NCI-H1092 (cell line): ENCODE measurements at places on chromosomes 6 and 20.

GRCh38 chr6:40953486-40953885 is 85.5 kb downstream of the UNC5CL start:
- DNase-seq, result no peak

DNA sequence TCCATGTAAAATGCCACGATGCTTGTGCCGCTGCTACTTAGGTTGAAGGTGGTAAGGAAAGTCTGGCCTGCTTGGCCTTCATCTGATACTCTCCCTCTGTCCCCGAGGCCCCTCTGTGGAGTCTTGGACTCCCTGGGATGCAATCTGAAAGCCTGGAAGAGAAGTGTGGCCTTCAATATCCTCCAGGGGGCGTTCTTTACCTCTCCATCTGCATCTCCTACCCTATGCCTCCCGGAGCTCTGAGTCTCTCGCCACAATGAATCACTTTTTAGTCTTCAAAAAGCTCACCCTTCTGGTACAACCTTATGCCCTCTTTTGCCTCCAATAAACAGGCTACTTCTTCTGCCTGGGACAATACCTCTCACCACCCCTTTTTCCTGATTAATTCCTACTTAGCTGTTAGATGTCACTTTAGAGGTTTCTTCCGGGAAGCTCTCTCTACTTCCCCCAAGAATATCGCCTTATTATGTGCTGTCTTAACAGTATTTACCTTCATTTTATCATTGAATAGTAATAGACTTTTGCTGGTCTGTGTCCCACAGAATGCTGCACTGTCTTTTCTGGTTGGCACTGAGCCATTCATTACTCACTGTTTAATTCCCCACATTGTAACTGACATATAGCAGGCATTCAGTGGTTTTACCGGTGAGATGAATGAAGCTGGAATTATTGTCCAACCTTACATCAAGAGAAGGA is 13.9 kb upstream of the ATG5 start:
- DNase-seq, result no peak

DNA sequence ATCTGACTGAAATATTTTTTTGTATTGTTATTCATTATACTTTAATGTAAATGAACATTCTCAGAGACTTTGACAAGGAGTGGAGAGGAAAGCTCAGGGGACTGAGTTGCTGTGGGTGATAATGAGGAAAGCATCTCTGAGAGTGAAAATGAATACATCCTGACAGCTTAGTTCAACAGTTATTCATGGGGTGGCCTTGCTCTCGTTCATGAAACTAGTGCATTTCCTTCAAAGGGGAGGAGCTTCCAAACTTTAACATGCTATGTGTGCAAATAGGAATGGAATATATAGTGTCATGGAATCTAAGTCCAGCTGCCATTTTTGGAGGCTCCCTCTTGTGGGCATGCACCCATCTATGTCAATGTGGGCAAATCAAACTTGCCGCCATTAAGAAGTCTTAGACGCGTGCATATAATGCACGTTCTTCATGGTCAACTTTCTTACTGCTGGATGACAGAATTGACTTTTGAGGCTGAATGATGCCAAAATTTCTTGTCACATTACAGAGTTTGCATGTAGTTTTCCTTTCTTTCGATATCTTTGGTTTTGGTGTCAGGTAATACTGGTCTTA is 124.3 kb upstream of the TMEM170B start:
- DNase-seq, result no peak

GRCh38 chr6:90025523-90026061 is 131.3 kb downstream of the GJA10 start:
- DNase-seq, result no peak

GRCh38 chr20:1509237-1509636 is 18.0 kb upstream of the SIRPB2 start:
- DNase-seq, result no peak

DNA sequence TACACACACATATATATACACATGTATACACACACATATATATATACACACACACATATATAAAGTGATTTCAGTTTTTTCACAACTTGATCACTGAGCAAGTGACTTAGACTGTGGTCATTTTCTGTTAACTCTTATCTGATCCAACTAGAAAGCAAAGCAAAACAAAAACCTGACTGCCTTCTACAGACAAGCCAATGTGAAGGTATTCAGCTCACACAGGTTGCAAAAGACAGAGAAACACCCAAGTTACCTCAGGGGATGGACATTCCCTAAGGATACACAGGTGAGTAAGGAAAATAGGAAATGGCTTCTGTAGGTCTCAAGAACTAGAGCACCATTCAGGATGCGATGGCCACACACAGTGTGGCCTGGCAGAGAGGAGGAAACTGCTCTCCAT is 58.4 kb upstream of the IER3 start:
- DNase-seq, result no peak

DNA sequence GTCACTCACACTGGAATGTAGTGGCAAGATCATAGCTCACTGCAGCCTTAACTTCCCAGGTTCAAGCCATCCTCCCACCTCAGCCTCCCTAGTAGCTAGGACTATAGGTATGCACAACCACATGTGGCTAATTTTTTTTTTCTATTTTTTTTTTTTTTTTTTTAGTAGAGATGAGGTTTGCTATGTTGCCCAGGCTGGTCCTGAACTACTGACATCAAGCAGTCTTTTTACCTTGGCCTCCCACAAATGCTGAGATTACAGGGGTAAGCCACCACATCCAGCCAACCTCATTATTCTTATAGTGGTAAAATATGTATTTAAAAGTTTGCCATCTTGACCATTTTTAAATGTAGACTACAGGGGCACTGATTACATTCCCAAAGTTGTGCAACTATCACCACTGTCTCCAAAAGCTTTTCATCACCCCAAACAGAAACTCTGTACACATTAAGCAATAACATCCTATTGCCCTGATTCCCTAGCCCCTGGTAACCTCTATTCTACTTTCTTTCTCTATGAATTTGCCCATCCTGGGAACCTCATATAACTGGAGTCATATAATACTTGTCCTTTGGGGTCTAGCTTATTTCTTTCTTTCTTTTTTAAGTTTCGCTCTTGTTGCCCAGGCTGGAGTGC is 268.0 kb upstream of the JARID2 start:
- DNase-seq, result no peak

DNA sequence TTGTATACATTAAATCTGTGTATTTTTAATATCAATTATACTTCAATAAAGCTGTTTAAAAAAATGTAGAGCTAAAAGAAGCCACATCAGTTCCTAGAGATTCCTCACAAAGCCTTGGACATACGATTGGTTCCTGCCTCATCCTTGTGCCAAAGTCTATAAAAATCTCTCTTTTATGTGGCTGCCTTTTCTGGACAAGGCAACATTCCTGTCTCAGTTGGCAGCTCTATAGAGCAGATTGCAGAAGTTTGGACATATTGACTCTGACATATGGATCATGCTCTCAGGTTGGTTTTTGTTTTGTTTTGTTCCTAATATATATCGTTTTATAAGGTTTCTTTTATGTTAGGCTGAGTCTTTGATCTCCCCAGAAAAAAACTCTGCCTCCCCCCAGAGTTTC is 148.9 kb downstream of the MAFB start:
- DNase-seq, result no peak

DNA sequence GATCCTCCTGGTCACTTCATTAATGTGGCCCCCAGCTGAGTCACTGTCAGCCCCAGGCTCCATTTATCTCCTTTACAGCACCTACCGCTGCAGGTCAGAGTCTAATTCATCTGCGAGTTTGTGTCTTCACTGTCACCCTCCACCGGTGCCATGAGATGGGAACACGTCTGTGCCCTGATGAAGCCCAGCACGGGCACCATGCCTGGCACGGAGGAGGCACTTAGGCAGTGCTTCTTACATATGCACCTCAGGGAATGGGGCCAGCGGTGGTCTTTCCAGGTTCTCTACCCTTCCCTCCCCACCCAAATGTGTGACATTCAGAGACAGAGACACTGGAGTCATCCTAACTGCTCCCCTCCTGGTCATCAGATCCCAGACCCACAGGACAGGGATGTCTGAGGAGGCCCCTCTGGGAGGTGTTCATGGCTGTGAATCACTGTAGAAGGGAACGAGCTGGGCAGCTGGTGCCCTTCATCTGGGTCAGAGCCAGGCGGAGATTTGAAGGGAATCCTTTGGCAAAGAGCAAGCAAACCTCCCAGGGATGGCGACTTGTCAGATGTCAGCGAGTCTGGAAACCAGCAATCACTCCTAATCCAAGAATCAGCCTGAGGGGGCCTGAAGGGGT is 364.6 kb downstream of the PREX1 start:
- DNase-seq, result no peak

DNA sequence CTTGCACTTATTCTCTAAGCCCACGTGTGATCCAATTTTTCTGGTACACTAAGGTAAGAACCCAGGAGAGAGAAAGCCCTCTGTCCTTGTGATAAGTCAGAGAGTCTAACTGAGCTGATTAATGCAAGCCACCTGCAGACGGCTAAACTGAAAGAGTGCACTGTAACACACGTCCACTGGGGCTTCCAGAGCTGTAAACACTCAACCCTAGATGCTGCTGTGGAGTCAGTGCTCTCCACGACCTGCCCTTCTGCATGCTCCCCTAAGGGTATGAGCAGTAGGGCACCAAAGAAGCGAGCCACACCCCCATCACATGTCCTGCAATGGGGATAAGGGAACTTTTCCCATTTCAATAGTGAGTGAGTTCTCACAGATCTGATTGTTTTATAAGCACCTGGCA is 55.7 kb downstream of the TXLNB start:
- no peak for DNase-seq

DNA sequence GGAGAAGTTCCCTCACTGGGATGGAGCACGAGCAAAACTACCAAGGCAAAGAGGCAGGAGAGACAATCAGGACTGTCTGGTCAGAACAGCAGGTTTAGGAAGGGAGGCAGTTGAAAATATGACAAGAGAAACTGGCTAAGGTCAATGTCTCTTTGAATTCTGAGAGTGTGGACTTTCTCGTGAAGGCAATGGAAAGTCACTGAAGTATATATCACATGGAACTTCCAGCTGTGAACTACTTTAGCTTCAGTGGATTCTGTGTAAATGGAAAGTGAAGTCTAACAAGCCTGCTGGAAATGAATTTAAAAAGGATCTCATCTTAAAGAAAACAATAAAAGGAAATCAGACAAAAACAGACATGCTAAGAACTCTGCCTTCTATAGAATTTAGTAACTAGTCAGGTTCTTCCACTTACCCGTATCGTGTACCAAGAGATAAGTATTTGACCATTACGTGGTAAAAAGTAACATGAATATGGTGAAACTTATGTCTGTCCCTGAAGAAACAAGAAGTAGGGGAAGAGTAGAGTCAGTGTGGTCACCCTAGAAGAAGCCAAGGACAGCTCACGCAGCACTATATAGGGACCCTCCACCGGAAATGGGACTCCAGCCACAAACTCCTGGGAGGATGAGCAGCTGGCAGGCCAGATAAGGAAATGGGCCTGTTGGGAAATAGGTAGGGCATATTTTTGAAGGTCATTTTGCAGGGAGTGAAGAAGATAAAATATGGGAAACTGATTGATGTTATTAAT is 123.4 kb downstream of the MAP7 start:
- no peak for DNase-seq

- DNase-seq, result no peak
Measured at GRCh38 chr20:51696304-51697071, 71.7 kb downstream of the ATP9A start.

- no peak for DNase-seq
Measured at GRCh38 chr6:61168878-61169277, 1117.1 kb downstream of the KHDRBS2 start.

DNA sequence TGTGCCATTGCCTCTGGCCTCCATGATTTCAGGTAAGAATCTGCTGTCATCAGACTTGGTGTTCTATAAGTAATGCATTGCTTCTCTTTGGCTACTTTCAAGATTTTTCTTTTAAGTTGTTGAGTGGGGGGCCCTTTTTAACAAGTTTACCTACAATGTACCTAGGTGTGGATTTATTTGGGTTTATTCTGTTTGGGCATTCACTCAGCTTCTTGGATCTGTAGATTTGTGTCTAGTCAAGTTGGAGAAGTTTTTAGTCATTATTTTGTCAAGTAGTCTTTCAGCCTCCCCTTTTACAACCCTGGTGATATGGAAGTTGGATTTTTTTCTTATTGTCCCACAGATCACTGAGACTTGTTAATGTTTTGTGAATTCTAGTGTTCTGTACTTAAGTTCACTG is 14.1 kb downstream of the ENPP5 start:
- no peak for DNase-seq
